Stimulated activated CD4-positive, alpha-beta T cell treated with anti-CD3 and anti-CD28 coated beads, Interleukin-1b, Interleukin-23, amount 100 ng/mL, for 1 hour (primary cell): ENCODE measurements at places on chromosomes 16 and 17.

- no peak for DNase-seq
Measured at GRCh38 chr17:28324781-28325180, 5.8 kb downstream of the TMEM97 start.

DNA sequence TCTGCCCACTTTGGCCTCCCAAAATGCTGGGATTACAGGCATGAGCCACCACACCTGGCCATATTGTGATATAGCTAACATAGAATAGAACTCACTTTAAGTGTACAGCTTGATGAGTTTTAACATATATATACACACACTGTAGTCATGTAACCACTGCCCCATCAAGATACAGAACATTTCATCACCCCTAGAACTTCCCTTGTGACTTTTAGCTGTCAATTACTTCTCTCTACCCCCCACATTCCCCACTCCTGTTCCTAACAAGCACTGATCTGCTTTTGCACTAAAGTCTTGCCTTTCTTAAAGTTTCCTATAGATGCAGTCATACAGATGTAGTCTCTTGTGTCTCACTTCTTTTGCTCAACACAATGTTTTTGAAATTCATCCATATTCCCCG is 93.1 kb downstream of the PITPNC1 start:
- no peak for DNase-seq

DNA sequence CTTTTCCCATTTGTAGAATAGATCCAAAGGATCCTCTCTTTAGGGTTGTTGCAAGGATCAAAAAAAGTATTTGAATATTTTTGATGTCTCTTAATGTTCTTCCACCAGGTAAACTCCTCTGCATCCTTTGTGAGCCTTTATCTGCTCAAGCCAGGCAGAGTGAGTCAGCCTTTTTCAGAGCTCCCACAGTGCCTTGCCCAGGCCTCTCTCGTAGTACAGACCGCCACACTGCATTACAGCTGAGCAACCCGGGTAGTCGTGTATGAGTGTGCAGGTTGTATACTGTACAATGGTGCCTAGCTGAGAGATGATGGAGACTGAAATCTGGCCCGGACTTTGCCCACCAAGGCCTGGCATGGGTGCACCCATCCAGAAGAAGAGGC is 20.9 kb downstream of the RHBDL3 start:
- DNase-seq = no peak

DNA sequence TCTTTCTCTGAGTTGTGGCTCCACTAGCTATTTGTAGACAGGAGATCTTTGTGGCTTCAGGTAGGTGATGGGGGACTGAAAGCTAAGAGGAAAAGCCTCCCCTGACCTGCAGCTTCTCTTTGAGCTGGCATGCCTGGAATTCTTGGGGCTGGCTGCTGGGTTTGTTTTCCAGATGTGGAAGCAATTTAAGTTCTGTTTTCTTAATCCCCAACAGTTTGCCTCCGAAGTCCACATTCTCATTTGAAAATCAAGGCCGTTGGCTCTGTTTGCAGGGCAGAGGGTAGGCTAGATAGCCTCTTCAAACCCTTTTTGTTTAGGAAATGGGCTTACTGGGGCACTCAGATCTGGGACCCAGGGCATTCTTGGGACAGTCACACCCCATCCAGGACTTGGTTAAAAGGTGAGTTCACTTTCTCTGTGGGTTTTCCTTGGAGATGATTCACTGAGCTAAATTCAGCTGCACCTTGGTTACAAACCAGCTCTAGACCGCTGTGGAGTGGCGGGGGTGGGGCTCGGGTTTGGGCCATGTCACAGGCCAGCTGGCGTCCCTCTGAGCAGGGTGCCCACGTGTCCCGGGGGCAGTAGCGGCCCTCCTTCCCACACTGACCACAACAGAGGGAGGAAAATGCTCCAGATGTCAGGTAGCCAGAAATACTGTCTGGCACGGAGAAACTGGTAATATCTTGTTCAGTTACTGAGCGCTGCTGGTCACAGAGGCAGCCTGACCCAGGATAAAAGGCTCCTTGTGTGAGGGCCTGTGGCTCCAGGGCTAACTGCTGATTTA is 108.5 kb downstream of the RAB11FIP4 start:
- no peak for DNase-seq

- no peak for DNase-seq
Measured at GRCh38 chr16:87265261-87265660, 51.9 kb downstream of the C16orf95 start.

DNA sequence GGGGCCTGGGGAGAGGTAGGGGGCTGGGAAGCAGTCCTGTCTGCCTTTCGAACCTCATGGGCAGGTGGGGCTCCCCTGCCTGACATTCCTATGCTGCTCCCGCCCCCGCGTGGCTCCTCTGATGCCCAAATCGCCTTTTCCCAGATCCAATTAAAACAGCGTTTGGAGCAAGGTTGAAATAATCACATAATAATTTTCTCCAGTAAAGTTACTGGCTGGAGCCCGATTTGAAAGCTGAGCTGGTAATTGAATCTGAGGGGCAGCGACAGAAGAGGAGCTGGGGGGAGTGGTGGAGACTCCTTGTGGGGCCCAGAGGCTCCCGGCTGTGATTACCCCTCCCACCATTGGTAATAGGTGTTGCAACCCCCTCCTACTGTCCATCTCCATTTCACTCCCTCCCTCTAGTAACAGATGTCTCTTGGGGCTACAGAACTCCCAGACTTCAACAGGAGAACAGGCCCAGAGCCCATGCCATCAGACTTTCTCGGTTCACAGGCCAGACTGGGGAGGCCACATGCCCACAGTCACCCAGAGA is 38.9 kb upstream of the C1QL1 start:
- no peak for DNase-seq

DNA sequence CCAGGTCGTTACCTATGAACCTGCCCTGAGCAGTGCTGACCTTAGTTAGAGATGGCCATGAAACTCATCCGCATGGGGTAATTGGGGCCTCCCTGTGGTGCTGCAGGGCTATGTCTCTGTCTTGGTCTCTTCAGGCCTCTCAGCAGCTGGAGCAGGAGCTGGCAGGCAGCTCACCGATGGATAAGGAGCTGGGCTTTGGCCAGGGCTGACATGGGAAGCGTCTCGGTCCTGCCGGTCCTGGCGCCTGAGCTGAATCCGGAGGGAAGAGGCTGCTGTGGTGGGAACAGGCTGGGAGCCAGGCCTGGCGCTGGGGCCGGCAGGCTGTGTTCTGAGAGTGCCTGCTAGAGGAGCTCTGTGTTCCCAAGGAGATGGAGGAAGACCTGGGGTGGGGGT is 10.1 kb downstream of the IL32 start:
- no peak for DNase-seq

GRCh38 chr16:48862087-48862532 is 252.1 kb upstream of the N4BP1 start:
- DNase-seq = no peak

DNA sequence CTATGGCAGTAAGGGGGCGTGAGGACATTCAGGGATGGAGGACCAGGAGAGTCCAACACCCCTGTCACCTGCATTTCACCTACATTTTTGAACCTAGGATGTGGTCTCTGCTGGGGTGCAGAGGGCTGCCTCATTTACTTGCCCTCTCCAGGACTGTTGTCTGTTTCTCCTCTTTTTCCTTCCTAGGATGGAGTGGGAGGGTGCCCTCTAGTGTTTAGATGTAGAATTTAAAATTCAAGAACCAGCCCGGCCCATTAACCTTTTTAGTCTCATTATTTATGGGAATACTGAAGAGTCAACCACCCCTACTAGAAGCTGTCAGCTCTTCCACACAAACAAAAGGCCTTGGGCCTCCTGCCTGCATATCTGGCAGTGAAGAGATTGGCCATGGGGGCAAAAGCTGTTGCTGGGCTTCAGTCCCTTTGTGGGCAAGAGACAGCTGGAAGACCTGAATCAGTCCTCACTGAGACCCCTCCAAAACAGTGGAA is 2.5 kb upstream of the STARD3 start:
- no peak for DNase-seq

- no peak for DNase-seq
Measured at GRCh38 chr17:26962255-26963162, 331.4 kb upstream of the WSB1 start.

GRCh38 chr17:19590912-19591551 is 57.4 kb downstream of the SLC47A1 start:
- no peak for DNase-seq

- DNase-seq = no peak
Measured at GRCh38 chr17:57342963-57343589, 86.8 kb downstream of the MSI2 start.

GRCh38 chr17:59853168-59853918 is 39.4 kb downstream of the TUBD1 start:
- DNase-seq = no peak

- no peak for DNase-seq
Measured at GRCh38 chr16:85254921-85255320, 142.6 kb upstream of the CIBAR2 start.

- no peak for DNase-seq
Measured at GRCh38 chr16:52538511-52538910, 8.4 kb downstream of the TOX3 start.

GRCh38 chr17:64158831-64159590 is 29.1 kb upstream of the ERN1 start:
- DNase-seq = no peak

GRCh38 chr16:83762141-83762991 is 45.4 kb upstream of the HSBP1 start:
- DNase-seq = no peak

GRCh38 chr16:81608523-81609209 is 164.1 kb downstream of the CMIP start:
- DNase-seq = no peak

DNA sequence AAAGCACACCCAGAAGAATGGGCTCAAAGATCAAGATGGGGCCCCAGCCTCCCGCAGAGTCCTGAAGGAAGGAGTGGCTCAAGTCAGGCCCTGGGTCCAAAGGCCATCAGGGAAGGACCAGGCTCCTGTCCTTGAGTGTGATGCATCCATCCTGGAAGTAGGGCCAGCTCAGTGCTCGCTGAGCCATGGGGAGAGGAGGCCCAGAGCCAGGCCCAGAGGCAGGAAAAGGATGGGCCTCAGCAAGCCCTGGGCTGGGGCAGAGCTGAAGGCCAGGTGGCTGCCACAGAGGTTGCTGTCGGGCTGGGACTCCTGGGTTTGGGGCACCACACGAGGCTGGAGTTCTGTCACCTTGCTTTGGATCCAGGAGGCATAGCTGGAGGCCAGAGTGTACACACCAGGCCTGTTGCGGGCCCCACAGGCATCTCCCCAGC is 3.7 kb downstream of the PRSS8 start:
- DNase-seq = no peak

GRCh38 chr16:454397-454940 is 29.0 kb downstream of the RAB11FIP3 start:
- DNase-seq = no peak
